Activated naive CD4-positive, alpha-beta T cell treated with anti-CD3 and anti-CD28 coated beads, Interleukin-2, amount 50 U/mL, for 16 hours (primary cell): ENCODE measurements at places on chromosomes 2 and 18.

GRCh38 chr2:222290736-222291484 lies 7.9 kb downstream of the PAX3 start:
- no peak for DNase-seq

DNA sequence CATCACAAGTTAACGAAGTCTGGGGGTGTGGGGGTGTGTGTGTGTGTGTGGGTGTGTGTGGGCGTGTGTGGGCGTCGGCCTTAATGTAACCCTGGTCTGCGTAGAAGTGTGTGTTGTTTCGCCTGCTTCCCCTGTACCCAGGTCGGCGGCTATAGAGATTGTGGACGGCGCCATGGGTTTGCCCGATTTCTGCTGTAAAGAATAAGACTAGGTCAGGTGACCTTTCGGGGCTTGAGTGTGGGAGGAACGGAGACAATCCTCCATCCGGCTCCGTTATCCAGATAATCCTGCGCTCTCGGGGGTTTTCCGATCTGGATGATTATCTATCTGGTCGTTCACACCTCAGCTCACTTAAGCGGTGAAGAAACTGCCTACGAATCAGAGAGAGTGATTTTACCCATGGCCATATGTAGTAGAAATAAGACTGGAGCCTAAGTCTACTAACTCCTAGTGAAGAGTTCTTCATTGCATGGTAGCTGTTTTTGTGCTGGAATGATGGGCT lies 543 bp downstream of the HADHB start:
- DNase-seq, result no peak

- DNase-seq, result no peak
These were observed 17.7 kb downstream of the IWS1 start for GRCh38 chr2:127508631-127509034.

DNA sequence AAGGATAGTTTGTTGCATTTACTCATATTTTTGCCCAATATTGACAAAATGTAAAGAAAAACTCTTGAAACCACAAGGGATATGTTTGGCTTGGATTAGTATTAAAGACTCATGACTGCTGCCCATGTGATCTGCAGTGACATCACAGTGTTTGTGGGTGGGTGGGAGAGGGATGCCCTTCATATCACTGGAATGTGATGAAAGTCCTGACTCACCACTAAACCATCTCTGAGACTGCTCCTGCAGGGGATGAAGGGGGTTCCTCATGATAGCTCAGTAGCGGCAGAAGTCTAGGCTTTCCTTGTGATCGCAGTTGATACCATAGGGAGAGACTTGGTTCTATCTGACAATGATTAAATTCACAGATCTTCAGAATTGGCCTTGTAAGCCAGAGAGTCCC lies 451.2 kb downstream of the CNTNAP5 start:
- no peak for DNase-seq

GRCh38 chr18:58060254-58060653 lies 16.2 kb downstream of the NEDD4L start:
- no peak for DNase-seq
